ENCODE measurements at places on chromosomes 3 and 15.

- DNase-seq = no peak
Measured at GRCh38 chr15:100592898-100593297, 9.1 kb downstream of the LINS1 start.

- no peak for DNase-seq
Measured at GRCh38 chr3:66312039-66312438, 91.2 kb downstream of the SLC25A26 start.

DNA sequence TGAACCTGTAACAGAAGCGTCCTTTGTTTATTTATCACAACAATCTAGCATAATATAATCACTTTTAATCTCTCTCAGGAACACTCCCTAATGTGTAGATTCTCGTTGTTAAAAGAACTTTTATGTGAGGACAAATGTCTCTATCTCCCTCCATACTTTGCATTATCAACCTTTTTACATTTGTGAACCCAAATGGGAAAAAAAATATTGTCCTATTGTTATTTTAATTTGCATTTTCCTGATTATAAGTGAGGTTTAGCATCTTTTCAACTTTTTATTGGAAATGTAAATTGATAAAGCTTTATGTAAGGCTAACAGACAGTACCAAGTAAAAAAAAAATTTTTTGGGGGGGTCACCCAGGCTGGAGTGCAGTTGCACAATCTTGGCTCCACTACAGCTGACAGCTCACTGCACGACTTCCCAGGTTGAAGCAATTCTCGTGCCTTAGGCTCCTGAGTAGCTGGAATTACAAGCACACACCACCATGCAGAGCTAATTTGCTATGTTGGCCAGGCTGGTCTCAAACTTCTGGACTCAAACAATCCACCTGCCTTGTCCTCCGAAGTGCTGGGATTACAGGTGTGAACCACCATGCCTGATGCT lies 33.0 kb upstream of the DENND4A start:
- no peak for DNase-seq

DNA sequence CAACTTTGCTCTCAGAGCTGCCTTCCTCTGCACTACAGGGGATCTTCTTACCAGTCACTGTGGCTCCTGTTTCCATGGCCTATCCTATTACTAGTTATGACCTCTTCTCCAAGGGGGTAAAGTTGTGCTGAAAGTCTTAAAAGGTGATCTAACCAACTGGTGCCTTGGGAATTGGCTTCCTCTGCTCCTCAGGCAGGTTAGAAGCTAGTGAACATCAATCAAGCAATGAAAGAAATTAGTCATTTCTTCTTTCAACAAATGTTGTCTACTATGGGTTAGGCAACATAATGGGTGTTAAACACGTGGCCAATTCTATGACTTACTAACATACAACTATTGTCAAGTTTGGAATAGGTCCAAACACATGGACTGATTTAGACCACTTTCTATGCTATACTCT lies 571.4 kb upstream of the NAALADL2 start:
- DNase-seq = no peak

DNA sequence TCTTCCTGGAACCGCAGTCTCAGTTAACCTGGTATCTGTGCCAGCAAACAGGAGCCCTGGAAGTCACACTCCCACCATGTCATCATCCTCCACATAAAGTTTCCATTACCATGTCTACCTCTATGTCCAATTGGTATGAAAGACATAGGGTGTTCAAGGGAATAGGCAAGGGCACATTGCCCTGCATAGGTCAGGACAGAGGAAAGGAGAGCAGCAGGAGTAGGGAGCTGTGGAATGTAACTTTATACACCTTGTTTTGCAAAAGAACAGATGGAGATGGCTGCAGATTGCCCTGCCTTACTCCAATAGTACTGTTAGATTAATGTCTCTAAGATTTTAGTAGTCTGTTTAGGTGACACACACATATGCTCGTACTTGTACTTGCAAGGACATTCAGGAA lies 1056.4 kb downstream of the NTRK3 start:
- DNase-seq = no peak

DNA sequence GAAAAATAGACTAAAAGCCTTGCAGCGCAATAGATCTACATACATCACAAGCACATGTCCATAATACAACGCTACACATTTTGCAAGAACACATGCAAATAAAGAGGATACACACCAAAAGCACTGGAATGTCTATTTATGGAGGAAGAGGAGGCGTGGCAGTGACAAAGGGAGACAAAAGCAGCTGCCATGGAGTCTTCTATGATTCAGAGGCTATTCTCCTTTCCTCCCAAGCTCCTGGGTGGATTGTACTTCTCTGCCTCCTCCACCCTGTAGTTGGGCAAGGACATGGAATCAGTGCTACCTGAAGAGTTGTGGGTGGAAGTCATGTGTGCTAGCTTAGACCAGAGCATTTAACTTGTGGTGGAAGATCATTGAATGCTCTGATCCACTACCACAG lies 57.9 kb upstream of the ABHD2 start:
- no peak for DNase-seq

- no peak for DNase-seq
Measured at GRCh38 chr3:53730576-53730975, 115.6 kb downstream of the CHDH start.

- peak; percentile 32 for DNase-seq
Measured at GRCh38 chr3:16516695-16517481, 3.4 kb upstream of the RFTN1 start.

DNA sequence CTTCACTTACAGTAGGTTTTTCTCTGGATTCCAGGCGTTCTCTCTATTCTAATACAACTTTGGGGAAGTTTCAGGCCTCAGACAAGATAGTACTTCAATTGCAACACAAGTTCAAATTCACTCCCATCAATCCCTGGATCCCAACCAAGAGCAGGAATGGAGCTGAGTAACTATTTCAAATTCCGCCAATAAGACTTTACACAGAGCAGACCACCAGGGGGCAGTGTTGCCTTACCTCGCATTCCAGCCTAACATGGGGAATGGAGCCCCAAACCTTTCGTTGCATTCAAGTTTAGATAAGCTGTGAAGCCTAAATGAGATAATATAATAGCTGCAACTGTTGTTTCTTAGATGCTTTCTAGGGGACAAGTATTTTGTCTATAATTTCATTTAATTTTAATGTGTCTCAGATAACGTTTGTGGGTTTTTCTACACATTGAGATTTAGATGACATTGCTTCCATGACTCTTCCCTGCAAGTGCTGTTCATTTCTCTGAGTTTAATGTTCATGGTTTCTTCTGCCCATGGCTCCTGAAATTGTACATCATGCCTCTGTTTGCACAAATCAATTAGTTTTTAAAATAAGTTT lies 186.7 kb downstream of the NSUN3 start:
- peak; percentile 62 for DNase-seq

- no peak for DNase-seq
Measured at GRCh38 chr3:132209855-132210254, 107.4 kb upstream of the ACP3 start.

DNA sequence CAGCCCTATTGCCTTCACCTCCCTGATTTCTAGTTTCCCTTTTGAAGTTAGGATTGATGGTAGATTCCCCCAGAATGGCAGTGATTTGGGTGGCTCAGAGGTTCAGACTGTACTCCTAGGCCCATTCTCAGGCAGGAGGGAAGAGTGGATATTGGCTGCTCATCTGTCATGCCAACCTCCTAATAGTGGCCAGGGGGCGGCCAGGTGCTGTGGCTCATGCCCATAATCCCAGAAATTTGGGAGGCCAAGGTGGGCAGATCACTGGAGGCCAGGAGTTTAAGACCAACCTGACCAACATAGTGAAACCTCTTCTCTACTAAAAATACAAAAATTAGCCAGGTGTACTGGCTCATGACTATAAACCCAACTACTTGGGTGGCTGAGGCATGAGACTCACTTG lies 11.3 kb downstream of the RRP9 start:
- DNase-seq = no peak

DNA sequence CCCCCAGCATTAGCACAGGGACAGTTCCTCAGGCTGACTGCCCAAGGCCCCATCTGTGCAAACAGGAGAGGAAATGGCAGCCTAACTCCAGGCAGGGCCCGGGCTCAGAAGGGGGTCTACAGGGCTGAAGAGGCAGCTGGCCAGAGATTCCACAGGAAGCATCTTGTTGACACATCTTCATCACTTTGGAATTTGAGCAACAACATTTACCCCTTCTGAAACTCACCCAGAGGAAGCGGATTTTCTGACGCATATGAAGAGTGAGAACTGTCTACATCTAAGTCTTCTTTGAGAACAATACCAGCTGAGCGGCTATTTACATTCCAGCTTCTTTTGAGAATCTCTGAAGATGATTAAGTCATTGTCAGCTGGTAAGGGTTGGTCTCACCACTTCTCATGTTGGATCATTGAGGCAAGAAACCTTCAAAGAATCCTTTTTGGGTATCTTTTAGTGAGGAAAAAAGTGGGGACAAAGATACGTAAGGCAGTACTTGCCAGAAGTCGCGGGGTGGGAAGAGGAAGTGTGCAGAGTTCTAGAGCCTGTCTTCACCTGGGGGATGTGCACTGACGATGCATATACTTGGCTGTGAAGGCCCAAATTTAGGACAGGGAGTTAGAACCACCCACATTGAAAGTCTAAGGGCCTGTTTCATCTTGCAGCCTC lies 25.4 kb upstream of the SRP14 start:
- no peak for DNase-seq

DNA sequence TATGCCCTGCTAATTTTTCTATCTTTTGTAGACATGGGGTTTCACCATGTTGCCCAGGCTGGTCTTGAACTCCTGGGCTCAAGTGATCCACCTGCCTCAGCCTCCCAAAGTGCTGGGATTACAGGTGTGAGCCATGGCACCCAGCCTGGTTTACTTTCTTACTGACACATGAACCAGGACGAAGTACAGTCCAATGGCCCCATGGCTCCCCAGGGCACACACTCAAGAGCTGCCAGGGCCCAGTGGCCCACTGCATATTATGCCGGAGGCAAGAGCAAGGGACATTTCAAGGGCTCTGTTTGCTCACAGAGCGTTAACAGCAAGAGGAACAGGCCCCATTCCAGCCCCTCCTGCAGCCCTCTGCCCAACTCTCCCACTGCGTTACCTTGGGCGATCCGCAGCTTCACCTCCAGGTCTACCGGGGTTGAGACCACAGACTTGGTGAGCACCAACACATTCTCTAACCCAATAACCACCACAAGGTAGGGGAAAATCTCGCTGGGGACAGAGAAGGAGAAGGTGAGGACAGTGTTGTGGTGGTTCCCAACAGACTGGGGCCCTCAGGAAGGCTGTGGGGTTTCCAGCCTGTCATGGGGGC lies 42.8 kb downstream of the PTPN23 start:
- DNase-seq = no peak

DNA sequence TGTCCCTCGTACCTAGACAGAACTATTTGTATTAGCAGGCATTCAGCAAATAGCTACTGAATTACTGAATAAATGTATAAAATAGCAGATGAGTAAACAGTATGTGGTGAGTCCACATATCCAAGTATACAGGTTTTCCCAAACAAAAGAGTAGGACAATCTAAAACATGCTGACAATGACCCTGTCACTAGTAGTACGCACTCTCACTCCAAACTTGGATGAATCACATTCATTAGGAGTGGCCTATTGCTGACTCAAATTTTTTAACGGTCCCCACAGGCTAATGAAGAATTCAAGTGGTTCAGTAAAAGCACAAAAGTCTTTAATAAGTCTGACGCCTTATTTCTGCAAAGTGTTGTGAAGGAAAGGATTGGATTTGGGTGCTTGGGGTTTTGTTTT lies 449.3 kb upstream of the THBS1 start:
- no peak for DNase-seq

DNA sequence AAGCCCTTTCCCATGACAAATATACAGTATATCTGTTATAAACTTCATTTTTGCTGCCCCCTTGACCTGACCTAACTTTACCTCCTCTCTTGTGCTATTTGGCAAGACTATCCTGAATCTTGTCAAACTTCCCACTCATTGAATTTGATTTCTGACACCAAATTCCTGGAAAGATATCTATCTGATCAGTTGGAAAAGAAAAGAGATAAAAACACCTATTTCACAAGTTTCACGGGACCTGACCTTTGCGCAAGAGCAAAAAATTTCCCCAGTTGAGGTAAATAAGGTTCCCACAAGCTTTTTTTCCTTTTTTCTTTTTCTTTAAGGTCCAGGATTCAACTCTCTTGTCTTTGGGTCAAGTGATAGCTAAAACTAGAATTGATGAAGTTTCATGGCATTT lies 189.2 kb upstream of the LPP start:
- no peak for DNase-seq

- no peak for DNase-seq
Measured at GRCh38 chr15:101561584-101561906, 72.0 kb upstream of the PCSK6 start.

DNA sequence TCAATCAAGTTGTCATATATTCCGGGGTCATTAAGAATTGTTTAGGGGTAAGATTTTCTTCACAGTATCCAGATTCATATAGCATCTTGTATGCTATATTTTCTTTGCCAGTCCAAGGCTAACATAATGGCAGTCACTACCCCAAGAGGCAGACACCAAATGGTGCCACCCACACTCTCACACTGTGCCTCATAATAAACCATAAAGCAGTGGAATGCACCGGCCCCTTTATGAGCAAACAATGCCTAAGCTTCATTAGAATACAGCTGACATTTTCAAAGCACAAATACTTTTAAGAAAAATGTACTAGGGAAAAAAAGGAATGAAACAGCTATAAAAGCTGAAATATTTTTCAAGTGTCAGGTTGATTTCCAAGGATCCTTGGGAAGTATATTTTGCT lies 121.6 kb downstream of the TFDP2 start:
- no peak for DNase-seq

DNA sequence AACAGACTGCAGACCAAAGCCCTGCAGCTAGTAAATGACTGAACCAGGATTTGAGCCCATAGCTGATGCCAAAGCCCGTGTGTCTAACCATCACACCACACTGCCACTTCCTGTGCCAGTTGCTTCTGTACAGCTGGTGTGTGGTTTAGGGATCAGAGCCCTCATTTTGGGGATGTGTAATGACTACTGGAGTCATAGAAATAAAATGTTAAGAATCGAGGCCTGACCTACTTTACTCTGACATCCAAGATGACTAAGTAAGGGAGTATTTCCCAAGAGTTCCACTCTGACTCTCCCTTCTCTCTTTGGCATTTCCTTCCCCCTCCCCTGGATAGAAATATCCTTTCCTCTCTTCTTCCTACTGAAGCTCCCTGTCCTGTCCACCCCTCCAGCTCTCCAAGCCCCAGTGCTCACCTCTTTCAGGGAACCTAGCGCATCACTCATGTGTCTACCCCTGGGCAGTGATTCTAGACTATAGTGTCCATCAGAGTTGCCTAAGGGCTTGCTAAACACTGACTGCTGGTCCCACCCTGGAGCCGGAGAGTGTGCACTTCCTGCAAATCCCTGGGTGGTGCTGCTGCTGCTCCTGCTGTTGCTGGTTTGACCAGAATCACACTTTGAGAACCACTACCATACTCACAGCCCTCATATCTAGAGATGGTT lies 53.8 kb downstream of the MGLL start:
- DNase-seq = no peak

DNA sequence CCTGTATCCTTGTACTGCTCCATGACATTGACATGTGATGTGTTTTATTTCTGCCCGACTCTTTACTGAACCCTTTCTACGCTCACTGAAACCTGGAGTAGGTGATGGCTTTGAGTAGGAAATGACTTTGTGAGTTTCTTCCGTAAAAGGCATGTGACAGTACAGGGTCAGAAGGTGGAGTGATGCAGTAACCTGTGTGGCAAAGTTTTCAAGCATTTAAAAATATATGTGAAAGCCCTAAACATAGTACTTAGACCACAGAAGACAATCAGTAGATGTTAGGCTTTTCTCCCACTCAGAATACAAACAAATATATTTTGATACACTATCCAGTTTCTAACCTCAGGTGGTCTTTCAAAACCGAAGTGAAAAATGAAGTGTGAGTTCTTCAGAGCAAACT lies 31.3 kb upstream of the SACM1L start:
- DNase-seq = no peak

All from WERI-Rb-1 (cell line).